Endothelial cell of coronary artery (primary cell): ENCODE measurements at places on chromosomes 2 and 18. TPM values are rescaled to one million over a fixed set of nuclear protein-coding genes. Genes with fewer than 3 reads are reported as not detected.

The TTC31 gene
- 6.8 and 9.5 TPM in 2 replicates for total RNA-seq

The CXCR2 gene
- not detected in 2 replicates for total RNA-seq

The HOXD3 gene
- 0.54 and 2.4 TPM in 2 replicates for total RNA-seq

The MEP1B gene
- 0.19 TPM in 1 of 2 replicates, not detected in the other for total RNA-seq

The RAD51AP2 gene
- not detected in 2 replicates for total RNA-seq

The PLCD4 gene
- total RNA-seq, result 0.85 and 1.6 TPM in 2 replicates

The SAG gene
- total RNA-seq, result not detected in 2 replicates

The RAX gene
- not detected in 2 replicates for total RNA-seq

The E2F6 gene
- 9.7 and 10.1 TPM in 2 replicates for total RNA-seq

The LAMA3 gene
- total RNA-seq, result 3.0 and 3.1 TPM in 2 replicates

The APCDD1 gene
- total RNA-seq, result under 0.01 TPM in 1 of 2 replicates, not detected in the other

The NEU2 gene
- total RNA-seq, result not detected in 2 replicates

The CPO gene
- total RNA-seq, result not detected in 2 replicates

The CHRNG gene
- not detected in 2 replicates for total RNA-seq

The TMEM17 gene
- 0.47 and 1.4 TPM in 2 replicates for total RNA-seq

The GAL3ST2 gene
- total RNA-seq, result 0.09 TPM in 1 of 2 replicates, not detected in the other

The TDRD15 gene
- under 0.01 TPM in 1 of 2 replicates, not detected in the other for total RNA-seq

The REEP1 gene
- total RNA-seq, result 0.09 TPM in 1 of 2 replicates, not detected in the other

The MDH1B gene
- 0.28 and 0.72 TPM in 2 replicates for total RNA-seq

The TRIM54 gene
- total RNA-seq, result not detected in 2 replicates
